Natural killer cell (primary cell): ENCODE measurements at places on chromosomes 7 and 10. TPM values are rescaled to one million over a fixed set of nuclear protein-coding genes. Genes with fewer than 3 reads are reported as not detected.
A peak's percentile ranks its signal among the peaks of the same experiment; 100 is the strongest.

DNA sequence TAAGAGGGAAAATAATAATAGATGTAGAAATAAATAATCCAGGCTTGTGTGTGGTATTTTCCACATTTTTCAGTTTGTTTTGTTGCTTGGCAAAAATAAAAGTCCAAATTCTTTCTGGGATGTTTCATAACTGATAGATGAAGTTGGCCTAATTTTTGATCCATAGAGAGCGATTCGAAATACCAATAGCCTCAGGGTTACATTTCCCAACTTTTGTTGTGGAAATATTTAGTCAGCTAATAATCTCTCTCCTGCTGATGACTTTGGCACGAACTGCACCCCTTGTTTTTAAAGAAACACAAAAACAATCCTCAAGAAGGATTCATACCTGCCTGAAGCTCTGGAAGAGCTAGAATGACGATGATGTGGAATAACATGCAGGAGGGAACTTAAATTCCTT, 483.2 kb downstream of the ADRA2A start:
- no peak for DNase-seq

DNA sequence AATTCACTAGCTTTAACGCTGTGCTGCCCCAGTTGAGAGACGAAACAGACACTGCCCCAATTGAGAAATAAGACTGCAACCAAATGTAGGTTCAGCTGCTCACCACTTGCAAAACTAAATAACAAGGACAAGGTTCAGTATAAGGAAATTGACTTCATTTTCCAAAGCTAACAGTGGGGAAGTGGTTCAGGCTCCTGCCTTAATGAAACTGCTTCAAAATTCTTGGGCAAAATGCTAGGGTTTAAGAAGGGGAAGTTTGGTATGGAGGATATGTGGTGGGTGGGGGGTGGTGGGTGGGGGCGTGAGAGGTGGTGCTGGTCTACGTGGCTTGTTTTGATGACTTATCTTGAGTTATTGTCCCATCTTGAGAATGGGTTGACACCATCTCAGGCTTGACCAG, 21.8 kb downstream of the MRPL32 start:
- no peak for DNase-seq

- peak; percentile 58 for DNase-seq
Measured at GRCh38 chr7:150481186-150481920, 30.9 kb downstream of the GIMAP8 start.

GRCh38 chr10:107576746-107577145, 412.2 kb upstream of the SORCS1 start:
- DNase-seq = no peak

DNA sequence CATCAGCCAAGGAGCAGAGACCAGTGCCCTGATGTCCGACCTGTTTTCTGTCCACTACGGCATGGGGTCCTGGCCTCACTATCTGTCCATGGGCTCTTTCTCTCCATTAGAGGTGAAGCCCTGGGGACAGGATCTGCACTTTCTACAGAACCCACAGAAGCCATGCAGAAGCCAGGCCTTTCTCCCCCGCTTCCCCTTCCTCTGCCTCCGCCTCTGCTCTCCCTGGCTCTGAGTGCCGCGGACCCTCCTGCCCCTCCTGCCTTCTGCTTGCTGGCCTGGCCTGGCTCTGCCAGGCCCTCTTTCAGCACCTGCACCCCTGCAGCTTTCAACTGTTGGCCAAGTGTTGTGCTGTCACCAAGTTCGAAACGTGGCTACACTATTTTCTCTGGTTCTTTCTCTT, 439.8 kb upstream of the ZMIZ1 start:
- DNase-seq = no peak

DNA sequence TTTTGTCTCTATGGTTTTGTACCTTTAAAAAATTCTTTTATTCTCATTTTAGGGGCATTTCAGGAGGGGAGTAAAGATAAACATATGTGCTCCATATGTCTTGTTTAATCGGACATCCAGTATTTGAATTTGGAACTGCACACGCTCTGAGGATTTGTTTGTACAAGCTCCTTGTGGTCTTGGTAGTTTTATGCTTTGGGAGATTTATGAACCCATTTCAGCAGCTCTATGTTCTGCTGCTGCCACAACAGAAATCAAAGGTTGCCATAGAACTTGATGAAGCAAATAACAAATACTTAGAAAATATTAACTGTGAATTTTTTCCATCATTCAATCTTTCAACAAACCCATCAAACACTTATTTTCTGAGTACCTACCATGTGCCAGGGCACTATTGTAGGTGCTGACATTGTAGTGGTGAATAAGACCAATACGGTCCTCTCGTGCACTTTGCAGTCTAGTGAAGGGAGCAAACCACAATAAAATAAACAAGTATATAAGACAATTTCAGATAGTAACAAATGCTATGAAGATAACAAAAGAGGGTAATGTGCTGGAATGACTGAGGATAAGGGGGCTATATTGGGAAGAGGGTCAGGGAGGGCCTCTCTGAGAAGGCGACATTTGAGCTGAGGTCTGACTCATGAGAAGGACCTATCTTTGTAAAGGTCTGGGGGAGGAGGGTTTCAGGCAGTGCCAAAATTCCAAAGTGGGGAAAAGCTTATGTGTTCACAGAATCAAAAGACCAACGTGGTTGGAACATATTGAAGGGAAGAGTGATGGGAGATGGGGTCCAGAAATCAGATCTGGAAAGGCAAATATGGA, 30.4 kb downstream of the MYPN start:
- DNase-seq = no peak

- DNase-seq = no peak
Measured at GRCh38 chr7:130366564-130366963, 13.7 kb upstream of the CPA1 start.

- peak; percentile 65 for DNase-seq
Measured at GRCh38 chr10:114103284-114103683, 59.6 kb downstream of the ADRB1 start.

DNA sequence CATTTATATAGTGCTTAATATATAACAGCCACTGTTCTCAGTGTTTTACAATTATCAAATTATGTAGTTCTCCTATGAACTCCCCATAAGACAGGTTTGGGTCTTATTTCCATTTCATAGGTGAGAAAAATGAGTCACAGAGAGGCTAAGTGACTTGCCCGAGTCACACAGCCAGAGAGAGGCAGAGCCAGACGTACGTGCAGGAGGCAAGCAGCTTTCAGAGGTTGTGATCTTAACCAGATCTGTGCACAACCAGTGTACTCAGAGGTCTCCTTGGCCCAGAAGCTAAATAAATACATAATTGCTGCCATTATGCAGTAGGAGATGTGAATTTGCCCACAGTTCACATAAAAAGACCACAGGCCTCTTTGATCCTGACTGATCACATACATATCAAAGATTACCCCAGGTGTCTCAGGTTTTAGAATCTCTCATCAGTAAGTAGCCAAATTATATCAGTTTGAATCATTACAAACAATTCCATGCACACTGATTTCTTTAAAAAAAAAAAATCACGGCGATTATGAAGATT, 304.7 kb upstream of the AOAH start:
- DNase-seq = no peak

Gene PNLIP
- not detected for total RNA-seq

GRCh38 chr10:61993711-61994401, 92.4 kb downstream of the ARID5B start:
- peak; percentile 50 for DNase-seq

- DNase-seq = peak; percentile 12
Measured at GRCh38 chr7:43071604-43072003, 40.8 kb upstream of the HECW1 start.

GRCh38 chr10:77949167-77949566, 22.6 kb upstream of the DLG5 start:
- DNase-seq = no peak

GRCh38 chr10:117016266-117016665, 11.3 kb upstream of the SHTN1 start:
- no peak for DNase-seq

Gene CLEC5A
- not detected for total RNA-seq

- DNase-seq = no peak
Measured at GRCh38 chr10:62045765-62046521, 144.4 kb downstream of the ARID5B start.

Gene DNAH11
- 0.09 TPM for total RNA-seq

DNA sequence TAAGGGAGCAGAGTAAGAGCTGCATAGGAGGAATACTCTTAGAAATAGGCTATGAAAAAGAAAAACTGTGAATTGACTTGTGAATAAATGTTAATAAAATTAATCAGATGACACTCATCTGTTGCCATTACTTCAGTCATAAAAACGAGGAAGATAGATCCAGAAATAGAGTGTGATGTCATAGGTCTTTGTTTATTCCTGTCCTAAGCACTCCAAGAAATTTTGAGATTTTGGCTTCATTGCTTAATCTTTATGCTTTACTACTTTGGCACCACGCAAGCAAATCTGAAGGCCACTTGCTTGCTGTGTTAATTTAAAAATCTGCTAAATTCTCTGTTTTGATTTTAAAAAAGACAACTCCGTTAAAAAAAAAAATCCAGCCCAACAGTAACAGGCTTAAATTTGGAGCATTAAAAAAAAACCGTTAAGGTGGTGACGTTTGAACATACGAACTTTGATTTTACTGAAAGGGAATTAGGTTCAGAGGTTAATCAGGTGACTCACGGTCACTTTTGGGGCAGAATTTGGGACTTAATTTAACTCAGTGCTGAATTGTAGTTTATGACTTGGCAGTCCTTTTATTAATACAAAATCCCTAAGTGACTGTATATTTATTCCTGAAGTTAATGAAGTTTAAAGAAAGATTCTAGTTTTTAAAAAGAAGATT, 3.4 kb downstream of the IFRD1 start:
- no peak for DNase-seq

- DNase-seq = no peak
Measured at GRCh38 chr7:93048136-93048930, 69.4 kb downstream of the SAMD9 start.

Gene SMKR1
- total RNA-seq = 4.9 TPM

DNA sequence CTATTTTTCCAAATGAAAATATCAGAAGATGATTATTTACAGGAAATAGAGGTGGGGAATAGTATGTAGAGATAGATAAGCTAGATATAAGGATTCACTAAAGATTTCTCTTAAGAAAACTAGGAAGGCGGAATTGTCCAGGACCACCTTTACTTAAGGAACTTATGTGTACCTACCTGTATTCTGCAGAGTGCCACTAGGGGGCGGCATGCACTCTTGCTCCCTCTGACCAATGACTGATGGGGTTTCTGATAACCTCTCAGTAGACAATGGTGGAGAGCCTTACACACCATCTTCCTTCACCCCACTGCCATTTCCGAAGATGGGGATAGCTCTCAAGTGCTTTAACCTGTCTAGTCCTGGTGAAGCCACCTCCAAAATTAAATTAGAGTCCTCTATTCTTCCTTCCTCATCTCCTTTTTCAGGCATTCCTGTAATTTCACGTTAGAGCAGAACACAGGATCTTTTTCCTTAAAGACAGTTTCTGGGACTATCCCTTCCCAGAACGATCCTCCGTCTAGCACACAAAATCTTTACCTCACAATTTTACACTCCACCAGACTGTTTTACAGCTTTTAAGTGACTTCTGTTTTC, 453.1 kb downstream of the SORCS1 start:
- peak; percentile 12 for DNase-seq

DNA sequence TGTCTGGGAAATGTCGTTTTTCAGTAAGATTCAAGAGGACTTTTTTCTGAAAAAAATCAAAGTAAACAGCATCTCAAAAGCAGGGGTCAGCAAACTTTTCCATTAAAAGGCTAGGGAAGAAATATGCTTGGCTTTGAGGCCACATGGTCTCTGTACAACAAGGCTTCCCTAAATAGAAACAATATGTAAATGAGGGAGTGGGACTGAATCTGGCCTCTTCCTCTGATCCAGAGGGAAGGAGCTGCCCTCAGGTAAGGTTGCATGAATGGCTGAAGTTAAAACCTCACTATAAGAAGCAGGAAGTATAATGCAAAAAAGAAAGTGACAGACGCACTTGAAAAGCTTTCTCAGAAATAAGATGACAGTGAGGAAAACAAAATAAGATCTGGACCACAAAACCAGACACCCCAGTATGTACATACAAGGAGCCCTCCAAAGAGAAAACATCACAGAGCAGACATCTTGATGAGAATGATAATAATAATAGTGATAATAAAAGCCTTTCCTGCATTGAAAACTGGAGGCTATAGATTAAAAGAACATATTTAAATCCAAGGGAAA, 115.2 kb downstream of the PLXNA4 start:
- peak; percentile 42 for DNase-seq

DNA sequence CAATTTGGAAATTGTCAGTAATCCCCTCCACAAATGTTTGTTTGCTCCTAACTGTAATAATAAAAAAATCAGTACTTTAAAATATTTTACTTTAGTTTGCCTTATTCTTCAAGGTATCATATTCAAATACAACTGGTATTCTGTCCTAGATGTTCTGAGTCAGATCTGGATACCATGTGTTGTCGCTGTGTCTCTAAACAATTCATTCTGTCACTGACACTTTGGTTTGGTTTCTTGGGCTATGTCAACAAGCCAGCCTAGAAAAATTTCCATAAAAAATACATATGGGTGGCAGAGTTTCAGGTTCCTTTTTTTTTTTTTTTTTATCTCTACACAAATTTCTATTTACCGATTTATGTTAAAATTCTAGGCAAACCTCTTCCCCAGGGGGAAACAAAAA, 33.2 kb upstream of the SEMA3D start:
- DNase-seq = no peak

GRCh38 chr7:155467846-155468784, 10.2 kb downstream of the EN2 start:
- DNase-seq = no peak
